ENCODE measurements at places on chromosomes 12 and 14.

DNA sequence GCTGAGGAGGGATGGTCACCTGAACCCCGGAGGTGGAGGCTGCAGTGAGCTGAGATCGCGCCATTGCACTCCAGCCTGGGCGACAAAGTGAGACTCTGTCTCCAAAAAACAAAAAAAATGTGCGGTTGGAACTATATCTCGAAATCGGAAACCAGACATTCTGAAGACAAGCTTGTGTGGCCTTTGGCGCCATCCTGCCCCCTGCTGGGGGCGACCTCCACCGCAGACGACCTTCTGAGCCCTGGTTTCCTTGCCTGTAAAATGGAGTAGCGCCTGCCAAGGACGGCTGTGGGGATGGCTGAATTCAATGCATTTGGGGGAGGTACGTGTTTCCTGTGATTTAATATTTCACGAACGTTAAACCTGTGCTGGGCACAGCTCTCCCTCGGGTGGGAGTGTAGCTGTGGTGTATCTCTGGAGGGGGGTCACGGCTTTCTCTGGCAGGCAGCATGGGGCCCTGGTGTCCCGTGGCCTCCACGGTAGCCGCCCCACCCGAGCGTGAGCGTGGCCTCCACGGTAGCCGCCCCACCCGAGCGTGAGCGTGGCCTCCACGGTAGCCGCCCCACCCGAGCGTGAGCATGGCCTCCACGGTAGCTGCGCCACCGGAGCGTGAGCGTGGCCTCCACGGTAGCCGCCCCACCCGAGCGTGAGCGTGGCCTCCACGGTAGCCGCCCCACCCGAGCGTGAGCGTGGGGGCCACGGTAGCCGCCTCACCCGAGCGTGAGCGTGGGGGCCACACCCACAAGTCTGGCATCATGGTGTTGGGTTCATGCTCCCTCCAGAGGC, 55.3 kb downstream of the LRCOL1 start:
- peak; percentile 89 for DNase-seq

DNA sequence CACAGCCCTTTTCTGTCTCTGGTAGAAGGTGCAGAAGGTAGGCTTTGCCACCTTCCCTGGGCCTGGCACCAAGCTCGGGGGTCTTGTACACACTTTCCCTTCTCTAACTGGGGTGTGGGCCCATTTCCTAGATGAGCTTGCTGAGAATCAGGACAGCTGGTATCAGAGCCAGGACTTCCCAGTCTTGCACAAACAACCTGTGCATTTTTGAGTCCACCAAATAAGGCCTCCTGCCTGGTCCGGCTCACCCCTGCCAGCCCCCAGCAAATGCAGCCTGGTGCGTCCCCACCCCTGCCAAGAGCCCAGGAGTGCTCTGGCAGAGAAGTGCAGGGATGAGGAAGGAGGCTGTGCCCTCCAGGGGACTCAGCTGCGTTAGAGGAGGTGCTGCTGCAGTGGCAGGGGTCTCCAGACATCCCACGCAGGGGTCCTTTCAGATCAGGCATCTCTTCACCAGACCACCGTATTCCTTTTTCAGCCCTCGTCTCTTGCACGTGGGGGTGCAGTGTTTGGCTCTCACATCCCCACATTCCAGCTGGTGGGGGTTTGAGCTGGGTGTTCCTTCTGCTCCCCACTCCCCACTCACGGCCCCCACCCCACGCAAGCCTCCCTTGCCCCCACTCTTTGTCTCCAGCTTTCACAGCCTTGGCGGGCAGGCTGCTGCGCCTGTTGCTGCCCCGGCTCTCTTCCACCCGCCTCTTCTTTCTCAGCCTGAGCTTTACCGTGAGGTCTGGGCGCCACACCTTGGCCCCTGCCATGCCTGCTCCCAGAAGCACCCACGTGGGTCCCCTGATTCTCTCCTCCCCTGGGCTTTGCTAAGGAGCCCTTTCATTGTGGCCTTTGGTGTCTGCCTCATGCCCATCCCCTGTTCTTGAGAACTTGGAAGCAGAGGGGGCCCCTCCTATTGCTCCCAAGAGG, 32.3 kb downstream of the MEG3 start:
- no peak for DNase-seq

DNA sequence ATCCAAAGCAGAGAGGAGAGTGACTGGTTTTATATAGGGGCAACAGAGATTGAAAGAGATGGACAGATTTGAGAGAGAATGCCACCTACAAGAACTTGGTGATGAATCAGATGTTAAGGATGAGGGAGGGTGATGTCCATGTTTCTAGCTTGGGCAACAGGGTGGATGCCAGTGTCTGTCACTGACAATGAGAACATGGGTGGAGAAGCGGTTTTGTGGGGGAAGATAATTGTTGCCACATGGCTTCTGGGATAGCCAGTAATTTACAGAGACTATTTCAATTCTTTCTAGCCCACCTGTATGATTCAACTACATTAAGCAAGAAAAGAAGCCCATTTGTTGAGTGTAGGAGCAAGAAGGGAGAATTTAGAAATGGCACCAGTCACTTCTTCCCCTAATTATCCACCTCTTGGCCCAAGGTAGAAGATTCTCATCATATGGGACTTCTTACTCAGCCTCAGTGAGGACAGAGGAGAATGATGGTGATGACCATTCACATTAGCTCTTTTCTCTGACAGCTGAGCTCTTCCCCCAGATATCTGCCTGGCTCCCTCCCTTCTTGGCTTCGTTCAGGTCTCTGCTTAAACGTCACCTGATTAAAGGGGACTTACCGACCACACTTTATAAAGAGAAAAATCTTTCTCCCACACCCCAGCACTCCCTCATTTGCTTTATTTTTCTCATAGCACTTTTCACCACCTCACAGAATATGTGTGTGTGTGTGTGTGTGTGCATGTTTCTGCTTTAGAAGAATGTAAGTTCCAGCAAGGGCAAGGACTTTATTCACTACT, 117.8 kb downstream of the DUSP6 start:
- DNase-seq, result no peak

GRCh38 chr12:25723921-25724491, 170.9 kb upstream of the LMNTD1 start:
- no peak for DNase-seq

- DNase-seq, result no peak
Observed at GRCh38 chr12:103397536-103397935, 98.2 kb downstream of the C12orf42 start.

DNA sequence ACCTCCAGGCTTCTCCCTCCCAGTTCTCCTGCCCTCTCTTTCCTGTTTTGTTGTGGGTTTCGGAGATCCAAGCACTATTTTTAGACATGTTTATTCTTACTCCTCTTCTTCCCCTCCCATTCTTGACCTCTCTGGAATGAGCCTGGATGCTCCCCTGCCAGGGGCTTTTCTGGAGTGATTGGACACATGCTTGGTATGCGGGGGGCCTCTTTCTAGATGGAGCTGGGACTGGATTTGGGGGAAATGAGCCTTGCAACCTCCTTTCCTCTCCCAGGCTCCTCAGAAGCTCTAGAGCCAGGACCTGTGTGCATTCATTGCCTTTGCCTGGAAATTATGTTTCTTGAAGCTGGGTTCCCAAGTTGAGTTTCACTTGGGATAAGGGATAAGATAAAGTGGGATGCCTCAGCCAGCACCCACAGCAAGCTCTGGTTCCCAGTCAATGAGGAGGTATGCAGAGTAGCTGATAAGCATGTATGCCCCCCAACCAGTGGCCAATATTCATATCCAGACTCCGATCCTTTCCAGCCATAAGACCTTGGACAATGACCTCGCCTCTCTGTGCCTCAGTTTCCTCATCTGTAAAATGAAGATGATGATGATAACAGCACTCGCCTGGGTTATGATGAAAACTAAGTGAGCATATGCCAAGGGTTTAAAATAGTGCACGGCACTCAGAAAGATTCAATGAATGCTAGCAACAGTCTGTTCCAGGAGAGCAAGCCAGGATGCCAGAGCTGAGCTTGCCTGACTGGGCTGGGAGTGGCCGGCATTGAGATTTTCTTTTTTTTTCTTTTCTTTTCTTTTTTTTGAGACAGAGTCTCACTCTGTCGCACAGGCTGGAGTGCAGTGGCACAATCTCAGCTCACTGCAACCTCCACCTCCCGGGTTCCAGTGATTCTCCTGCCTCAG, 97.8 kb downstream of the SCARB1 start:
- no peak for DNase-seq

- no peak for DNase-seq
Observed at GRCh38 chr12:51847643-51848325, 734 bp downstream of the FIGNL2 start.

- no peak for DNase-seq
Observed at GRCh38 chr12:117599849-117600248, 238.4 kb upstream of the NOS1 start.

DNA sequence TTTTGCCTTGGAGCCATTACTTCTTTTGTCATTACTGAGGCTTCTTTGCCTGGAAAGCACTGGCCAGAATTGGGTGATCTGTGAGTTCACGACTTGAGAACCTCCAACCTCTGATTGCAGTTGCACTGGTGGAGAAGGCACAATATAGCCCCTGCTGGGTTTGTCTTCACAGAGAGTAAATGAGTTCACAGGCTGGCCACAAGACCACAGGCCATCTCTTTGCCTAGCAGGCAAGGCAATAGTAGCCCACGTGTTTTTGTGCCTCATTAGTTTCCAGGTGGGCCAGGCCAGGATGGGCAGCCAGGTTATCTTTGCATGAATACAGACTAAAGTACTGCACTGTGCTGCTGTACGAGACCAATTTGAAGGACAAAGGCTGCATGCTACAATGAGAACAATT, 468.8 kb downstream of the NRXN3 start:
- DNase-seq, result no peak

DNA sequence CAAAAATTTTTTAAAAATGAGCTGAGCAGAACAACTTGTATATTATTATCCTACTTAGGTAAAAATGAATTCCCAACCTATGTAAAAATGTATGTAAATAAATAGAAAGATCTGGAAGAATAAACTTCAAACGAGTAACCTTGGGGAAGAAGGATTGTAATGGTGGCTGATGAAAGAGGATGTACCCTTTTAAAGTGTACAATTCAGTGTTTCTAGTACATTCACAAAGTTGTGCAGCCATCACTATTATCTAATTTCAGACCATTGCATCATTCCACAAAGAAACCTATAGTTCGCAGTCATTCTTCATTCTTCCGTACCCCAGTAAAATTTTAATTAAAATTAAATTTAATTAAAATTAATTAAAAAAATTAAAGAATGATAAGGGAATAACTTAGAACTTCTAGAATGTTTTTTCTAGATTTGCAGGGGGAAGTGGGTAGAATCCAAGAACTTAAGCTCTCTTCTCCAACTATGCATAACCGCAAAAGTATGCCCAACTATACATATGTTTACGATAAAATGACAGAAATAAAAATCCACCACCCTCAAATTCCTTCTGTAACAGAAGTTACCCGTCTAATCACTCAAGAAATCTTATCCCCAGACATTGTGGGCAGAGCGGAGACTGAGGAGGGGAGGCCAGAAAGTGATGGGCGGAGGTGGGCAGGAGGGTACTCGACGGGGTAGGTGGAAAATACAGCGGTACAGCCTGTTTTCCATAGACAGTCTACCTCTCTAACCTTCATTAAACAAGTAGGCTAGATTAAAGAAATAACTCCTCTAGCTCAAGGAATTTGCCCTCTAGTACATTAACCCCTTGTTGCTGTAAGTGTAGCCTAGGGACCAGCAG, 921 bp downstream of the DEPDC4 start:
- DNase-seq, result no peak

GRCh38 chr14:88003425-88003824, 1.5 kb upstream of the GPR65 start:
- DNase-seq, result peak; percentile 18

DNA sequence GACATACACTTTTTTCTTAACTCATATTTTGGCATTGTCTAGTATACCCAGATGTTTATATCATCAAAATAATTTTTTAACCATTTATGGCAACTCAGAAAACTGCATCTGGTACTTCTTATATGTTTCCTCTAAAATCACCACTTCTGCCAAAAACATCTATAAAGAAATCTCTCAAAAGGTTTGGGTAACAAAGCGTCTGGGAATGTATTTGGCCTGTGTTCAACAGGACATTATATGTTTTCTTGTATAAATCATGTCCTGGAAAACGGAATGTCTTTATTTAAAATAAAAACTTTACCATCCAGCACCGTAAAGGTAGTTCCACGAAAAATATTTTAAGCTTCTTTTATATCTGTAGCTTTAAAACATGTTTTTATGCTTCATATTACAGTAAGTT, 36.1 kb upstream of the FBLN5 start:
- no peak for DNase-seq

DNA sequence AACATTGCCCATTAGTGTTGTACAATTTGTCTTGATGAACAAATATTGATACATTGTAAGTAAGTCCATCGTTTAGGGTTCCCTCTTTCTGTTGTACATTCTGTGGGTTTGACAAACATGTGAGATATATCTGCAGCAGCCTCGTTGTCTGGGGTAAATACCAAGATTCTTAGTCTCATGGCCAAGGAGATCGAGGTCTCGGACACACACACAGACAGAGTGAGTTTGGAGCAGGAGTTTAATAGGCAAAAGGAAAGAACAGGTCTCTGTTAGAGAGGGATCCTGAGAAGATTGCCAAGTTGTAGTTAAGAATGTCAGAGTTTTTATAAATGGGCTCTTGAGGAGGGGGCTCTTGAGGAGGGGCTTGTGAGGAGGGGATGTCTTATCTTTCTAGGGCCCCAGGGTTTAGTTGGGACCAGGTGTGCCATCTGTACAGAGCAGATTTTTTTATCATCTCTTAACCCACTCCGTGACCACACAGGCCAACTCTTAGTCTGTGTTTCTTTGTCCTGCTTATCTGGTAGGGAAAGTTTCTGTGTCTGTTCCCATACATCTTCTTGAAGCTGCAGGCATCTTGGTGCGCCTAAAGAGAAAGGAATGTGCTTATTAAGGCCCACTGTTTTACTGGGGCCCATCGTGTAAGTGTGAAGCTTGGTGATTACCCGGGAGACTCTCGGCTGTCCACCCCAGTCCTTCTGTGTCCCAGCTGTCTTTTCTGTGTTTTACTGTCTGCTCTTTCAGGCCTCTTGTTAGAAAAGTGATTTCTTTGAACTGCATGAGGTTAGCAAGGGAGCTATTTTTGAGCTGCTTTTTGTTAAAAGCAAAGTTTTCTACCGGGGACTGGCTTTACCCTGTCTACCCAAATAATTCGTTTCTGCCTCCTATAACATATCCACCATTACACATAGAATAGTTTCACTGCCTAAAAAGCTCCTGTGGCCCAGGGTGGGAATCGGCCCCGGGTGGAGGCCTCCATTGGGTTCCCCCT, 22.4 kb upstream of the CLEC2D start:
- DNase-seq, result no peak

DNA sequence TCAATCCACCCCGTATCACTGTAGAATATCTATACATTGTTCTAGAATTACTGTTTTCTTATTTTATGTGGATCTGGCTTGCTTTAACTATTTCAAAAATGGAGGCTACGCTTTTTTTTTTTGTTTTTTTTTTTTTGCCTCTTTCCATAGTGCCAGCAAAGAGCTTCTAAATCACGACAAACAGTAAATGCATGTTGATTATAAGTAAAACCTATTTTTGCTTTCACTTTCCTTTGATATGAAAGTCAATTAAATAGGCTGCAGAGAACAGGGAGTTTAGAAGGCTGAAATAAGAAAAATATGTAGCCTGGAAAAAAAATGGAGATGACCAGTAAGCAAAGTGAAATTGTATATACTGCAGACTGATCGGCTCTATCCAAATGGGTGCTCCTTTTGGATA, 112.3 kb upstream of the AMIGO2 start:
- no peak for DNase-seq

GRCh38 chr14:83425706-83426105, 1892.1 kb upstream of the SEL1L start:
- DNase-seq, result no peak
